HT-29 (cell line): ENCODE measurements at places on chromosomes 12 and 14.
A peak's percentile ranks its signal among the peaks of the same experiment; 100 is the strongest.

DNA sequence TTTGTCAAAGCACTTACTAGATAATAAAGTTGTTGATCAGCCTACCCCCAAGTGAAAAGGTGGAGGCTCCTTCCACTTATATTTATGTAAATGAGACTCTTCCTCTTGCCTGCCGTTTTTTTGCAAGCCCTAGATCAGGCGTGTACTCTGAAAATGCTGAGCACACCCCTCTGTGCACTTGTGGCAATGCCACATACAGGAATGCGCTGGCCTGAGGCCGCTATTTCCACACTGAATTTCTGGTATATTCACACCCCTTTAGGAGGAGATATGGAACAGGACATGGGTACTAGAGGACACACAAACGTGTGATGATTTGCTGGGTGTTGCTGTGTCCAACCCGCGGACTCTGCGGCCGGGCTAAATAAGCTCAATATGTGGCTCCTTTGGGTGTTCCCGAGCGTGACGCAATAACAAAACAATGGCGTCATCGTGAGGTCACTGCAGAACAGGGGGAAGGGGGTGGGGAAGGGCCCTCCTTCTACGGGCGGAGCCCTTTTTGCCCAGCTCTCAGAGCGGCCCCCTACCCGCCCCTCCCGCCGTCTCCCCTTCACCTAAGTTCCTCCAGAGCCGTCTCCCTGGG is 554 bp upstream of the TSPAN31 start:
- DNase-seq = no peak

- no peak for DNase-seq
Measured at GRCh38 chr14:75944607-75945241, 37.1 kb downstream of the TGFB3 start.

DNA sequence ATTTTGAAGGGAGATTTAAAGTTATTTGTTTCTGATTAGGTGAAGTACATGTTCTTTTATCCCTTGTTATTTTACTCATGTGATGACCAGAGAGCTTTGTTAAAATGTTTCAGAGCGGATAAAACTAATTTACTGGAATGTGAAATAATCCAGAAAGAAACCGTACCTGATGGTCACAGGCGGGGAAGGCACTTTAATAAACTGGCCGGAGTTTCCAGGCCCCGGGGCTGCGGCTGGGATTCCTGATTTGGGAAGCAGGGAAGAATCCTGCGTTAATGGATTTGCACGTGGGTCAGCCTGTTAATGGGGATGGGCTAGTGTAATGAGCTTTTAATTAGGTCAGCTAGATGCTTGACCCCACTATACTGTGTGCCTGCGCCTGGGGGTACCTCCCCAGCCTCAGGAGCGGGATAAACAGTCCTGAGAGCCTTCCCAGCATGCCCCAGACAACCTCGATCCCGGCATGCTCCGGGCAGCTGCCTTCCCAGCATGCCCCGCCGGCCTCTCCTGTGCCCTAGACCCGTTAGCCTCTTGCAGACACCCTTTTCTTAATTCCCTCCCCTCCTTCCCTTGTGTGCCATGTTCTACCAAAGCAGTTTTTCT is 208.6 kb upstream of the CDKN3 start:
- no peak for DNase-seq

DNA sequence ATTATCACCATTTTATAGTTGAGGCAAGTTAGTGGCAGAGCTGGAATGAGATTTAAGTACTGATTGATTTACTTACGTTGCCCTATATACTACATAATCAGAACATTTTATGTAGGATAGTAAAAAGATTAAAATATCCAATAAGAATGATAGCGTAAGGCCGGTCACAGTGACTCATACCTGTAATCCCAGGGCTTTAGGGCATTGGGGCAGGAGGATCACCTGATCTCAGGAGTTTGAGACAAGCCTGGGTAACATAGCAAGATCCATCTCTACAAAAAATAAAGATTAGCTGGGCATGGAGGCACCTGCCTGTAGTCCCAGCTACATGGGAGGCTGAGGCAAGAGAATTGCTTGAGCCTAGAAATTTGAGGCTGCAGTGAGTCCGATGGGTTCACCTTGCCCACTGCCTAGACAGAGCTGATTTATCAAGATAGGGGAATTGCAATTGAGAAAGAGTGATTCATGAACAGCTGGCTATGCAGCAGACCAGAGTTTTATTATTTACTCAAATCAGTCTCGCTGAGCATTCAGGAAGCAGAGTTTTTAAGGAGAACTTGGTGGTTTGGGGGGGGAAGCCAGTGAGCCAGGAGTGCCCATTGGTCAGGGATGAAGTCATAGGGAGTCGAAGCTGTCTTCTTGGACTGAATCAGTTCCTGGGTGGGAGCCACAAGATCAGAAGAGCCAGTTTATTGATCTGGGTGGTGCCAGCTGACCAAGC is 24.7 kb upstream of the SGPP1 start:
- DNase-seq = peak; percentile 54

- no peak for DNase-seq
Measured at GRCh38 chr12:49502590-49502989, 36.2 kb upstream of the KCNH3 start.

DNA sequence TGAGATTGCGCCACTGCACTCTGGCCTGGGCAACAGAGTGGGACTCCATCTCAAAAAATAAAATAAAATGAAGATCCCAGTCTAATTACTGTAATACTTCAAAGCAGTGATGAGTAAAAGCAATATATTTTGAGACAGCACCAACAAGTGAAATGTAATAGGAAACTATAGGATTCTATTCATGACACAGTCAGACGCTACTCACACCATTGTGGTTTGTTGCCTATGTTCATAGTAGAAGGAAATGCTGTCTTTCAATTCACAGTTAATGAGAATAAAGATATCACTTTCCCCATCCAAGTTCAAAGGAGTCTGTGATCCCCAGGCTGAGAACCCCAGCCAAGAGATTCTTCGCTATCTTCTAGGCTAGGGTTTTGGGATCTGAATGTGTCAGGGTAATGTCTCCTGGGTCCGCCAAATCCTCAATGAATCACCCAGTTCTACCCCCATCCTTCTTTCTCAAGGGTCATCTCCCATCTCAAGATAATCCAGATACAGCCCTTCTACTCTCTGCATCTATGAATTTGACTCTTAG is 16.6 kb upstream of the DTX1 start:
- DNase-seq = no peak

- DNase-seq = no peak
Measured at GRCh38 chr12:79337662-79338290, 353.0 kb downstream of the PAWR start.

- DNase-seq = no peak
Measured at GRCh38 chr12:126424696-126425095, 1359.5 kb downstream of the AACS start.

DNA sequence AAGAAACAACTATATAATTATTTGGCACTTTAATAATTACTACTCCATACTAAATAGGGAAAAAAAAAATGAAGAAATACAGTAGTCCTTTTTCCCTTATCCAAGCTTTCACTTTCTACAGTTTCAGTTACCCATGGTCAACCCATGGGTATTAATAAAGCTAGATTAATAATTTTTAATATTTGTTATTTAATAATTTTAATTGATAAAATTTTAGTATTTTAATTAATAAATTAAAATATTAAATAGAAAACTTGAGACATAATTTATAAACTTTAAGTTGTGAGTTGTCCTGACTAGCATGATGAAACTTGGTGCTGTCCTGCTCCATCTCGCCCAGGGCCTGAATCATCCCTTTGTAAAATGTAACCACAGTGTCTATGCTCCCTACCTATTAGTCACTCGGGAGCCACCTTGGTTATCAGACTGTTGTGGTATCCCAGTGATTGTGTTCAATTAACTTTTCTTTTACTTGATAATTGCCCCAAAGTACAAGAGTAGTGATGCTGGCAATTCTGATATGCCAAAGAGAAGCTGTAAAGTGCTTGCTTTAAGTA is 71.8 kb downstream of the PAWR start:
- no peak for DNase-seq

DNA sequence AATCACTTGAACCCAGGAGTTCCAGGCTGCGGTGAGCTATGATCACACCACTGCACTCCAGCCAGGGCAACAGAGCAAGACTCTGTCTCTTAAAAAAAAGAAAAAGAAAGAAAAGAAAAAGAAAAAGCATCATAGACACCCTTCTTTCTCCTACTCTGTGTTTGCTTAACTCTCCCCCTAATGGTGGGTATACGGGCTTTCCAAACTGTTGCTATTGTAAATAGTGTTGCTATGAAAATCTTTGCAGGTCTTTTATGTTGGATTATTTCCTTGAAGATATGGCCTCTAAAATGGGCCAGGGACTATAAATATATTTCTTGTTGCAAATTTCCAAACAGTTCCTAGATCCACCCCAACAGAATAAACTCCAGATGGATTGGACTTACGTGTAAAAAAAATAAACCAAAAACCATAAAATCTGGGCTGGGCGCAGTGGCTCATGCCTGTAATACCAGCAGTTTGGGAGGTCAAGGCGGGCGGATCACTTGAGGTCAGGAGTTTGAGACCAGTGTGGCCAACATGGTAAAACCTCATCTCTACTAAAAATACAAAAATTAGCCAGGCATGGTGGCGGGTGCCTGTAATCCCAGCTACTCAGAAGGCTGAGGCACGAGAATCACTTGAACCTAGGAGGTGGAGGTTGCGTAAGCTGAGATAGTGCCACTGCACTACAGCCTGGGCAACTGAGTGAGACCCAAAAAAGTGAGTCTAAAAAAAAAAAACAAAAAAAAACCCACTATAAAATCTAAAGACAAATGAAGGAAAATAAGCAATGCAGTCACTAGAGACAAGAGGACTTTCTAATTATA is 25.9 kb downstream of the NFKBIA start:
- no peak for DNase-seq
